ENCODE measurements at places on chromosomes 6 and 20.

GRCh38 chr20:63553933-63554290, at the start of gene FNDC11:
FNDC11 (plus strand) TSS chr20:63554159; CDS start chr20:63555664, 1,505 bp downstream.
- ATAC-seq: peak; percentile 42

GRCh38 chr6:113396730-113397129, 460.4 kb upstream of the MARCKS start:
- no peak for ATAC-seq

GRCh38 chr6:57312004-57312345, 5.5 kb upstream of the PRIM2 start:
- no peak for ATAC-seq

DNA sequence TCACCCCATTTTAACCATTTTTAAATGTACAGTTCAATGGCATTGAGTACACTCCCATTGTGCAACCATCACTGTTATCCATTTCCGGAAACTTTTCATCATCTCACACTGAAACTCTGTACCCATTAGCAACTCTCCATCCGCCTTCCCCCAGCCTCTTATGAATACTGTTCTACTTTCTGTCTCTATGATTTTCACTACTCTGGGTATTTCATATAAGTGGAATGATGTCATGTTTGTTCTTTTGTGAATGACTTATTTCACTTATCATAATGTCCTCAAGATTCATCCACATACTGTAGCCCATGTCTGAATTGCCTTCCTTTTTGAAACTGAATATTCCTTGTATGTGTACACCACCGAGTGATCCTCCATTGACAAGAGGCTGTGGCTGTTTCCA, 92.9 kb upstream of the TOX2 start:
- ATAC-seq: peak; percentile 89

GRCh38 chr6:158143700-158144099, 24.4 kb downstream of the SERAC1 start:
- ATAC-seq: no peak
